SJCRH30 (cell line): ENCODE measurements at places on chromosomes 11 and 22.

DNA sequence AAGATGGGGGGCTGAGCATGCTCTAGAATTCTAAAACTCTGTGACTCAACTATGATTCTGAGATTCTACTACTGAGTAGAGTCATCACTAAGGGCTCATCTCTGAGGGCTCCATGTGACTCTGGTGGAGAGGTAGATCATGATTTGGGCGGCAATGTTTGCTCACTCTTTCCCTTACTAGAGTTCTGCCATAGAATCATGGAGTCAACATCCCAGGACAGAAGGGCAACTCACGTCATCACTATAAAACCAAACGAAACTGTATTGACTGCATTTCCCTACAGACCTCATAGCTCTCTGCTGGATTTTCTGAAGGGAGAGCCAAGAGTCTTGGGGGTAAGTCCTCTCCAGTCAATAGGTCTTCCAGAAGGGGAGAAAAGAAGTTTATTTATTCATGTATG lies at the start of gene MS4A14:
Gene MS4A14, plus strand, starts transcription at position 78 of the 400 bp plus-strand sequence. Its CDS starts 120 bp downstream, at position 198.
- no peak for DNase-seq

- DNase-seq: no peak
Observed at GRCh38 chr11:118008271-118008911, 22.2 kb downstream of the IL10RA start.

GRCh38 chr11:125625225-125625629 lies 264 bp downstream of the CHEK1 start:
- no peak for DNase-seq

- DNase-seq: no peak
Observed at GRCh38 chr11:57179681-57180080, 2.1 kb upstream of the LRRC55 start.

DNA sequence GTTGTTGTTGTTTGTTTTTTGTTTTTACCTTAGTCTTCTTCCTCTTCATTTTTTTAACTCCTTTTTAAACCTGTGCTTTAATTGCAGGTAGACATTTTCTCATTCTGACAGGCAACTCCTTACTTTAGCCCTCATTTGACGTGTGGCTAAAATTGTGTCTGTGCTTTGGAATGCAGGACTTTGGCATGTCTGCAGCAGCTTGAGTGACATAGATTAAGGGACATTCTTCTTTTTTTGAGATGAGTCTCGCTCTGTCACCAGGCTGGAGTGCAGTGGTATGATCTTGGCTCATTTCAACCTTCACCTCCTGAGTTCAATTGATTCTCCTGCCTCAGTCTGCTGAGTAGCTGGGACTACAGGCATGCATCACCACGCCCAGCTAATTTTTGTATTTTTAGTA lies 100.8 kb downstream of the FAT3 start:
- DNase-seq: no peak

- no peak for DNase-seq
Observed at GRCh38 chr11:100705447-100705846, 18.4 kb downstream of the ARHGAP42 start.

DNA sequence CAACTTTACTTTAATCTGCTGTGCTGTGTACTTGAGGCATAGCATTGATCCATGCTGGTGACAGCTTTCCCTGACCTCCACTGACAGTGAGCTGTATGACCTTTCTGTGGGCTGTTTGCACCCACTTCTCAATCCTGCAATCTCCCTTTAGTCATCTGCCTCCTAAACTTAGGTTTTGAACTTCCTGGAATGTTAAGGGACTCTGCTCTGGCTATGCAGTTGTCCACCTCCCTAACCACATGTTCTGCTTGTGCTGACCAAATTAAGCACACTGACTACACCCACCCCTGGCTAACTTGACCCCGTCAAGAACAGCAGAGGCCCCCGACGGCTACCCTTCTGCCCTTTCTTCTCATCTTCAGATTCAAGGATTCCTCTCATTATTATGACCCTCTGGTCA lies 89.1 kb upstream of the NTM start:
- no peak for DNase-seq

DNA sequence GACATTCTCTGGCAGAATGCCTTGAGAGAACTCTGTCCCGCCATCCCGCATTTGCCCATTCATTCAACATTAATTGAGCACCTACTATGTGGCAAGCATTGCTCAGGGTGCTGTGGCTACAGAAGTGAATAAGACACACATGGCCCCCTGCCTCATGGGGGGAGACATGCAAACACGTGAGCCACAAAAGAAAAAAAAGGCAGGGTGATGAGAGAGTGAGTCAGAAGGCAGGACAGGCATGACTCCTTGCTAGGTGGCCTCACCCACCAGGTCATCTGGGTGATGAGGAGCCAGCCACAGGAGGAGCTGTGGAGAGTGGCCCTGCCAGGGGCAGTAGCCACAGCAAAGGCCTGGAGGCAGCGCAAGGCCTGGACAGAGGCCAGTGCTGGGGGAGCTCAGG lies 4.9 kb downstream of the CHRM4 start:
- DNase-seq: no peak

- no peak for DNase-seq
Observed at GRCh38 chr22:23856721-23857605, 712 bp upstream of the SLC2A11 start.

- DNase-seq: no peak
Observed at GRCh38 chr11:958101-958500, 32.4 kb downstream of the AP2A2 start.

- peak; percentile 49 for DNase-seq
Observed at GRCh38 chr11:92667486-92668152, 301.8 kb upstream of the MTNR1B start.

DNA sequence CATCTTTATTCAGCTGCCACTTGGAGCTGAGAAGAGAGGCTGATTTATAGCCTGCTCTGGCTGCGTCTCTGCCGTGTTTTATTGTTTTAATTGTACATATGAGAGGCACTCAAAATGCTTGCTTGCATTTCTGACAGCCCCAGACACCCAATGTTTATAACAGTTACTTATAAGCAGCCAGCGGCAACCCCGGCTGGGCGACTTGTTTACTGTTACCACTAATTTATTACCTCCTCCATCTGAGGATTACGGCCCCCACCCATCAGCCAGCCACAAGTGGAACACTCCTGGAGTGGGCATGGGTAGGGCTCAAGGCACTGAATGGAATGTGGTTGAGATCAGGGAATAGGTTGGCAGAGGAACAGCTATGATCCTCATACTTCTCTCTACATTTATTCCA lies 61.2 kb downstream of the CLPB start:
- no peak for DNase-seq

DNA sequence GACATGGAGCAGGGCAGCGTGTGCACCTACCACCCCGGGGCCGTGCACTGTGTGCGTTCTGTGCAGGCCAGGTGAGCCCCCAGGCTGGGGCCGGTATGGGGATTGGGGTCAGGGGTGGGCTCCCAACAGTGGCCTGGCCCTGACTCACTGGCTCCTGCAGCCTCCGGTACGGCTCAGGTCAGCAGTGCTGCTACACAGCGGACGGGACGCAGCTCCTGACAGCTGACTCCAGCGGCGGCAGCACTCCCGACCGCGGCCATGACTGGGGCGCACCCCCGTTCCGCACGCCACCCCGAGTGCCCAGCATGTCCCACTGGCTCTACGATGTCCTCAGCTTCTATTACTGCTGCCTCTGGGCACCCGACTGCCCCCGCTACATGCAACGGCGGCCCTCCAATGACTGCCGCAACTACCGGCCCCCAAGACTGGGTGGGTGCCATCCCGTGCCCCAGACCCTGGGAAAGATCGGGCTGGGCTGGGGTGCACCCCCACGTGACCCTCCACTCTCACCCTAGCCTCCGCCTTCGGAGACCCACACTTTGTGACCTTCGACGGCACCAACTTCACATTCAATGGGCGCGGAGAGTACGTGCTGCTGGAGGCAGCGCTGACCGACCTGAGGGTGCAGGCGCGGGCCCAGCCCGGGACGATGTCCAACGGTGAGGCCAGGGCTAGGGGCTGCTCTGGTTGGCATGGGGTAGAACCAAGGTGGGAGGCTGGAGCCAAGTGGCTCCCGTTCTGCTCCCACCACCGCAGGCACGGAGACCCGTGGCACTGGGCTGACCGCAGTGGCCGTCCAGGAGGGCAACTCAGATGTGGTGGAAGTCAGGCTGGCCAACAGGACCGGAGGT lies 4.4 kb downstream of the SUSD2 start:
- no peak for DNase-seq

DNA sequence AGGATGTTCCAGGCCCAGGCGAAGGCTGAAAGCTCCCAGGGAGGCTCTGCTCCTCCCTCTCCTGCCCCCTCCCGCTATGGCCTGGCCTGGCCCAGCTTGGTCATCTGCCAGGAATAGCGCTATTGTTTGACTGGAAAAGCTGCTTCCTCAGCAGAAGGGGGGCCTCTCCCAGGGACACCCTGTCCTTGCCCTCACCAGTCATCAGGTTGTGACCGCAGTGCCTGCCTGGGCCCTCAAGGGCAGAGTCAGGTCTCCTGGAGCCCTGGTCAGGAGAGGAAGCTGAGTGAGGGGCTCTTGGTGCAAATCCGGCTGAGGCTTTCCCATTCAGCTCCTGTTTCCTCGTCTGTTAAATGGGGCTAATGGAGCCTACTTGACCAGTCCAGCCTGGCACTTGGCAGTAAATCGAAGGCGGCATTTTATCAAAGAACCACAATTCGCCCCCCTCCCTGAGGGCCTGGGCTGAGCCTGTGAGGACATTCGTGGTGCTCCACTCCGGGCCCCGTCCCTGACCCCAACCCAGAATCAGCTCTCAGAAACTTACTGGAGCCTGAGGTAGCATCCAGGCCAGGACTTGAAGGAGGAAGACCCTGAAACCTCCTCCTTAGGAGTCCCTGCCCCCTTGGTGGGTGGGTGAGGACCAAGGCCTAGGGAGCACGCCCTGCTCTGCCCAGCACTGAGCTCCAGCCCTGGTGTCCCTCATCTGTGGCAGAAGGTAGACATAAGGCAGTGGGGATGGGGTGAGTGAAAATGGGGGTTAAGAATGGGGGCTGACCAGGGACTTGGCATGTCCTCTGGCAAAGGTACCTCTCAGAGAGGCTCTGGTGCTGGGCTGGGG lies 2.0 kb upstream of the CASTOR1 start:
- DNase-seq: no peak

DNA sequence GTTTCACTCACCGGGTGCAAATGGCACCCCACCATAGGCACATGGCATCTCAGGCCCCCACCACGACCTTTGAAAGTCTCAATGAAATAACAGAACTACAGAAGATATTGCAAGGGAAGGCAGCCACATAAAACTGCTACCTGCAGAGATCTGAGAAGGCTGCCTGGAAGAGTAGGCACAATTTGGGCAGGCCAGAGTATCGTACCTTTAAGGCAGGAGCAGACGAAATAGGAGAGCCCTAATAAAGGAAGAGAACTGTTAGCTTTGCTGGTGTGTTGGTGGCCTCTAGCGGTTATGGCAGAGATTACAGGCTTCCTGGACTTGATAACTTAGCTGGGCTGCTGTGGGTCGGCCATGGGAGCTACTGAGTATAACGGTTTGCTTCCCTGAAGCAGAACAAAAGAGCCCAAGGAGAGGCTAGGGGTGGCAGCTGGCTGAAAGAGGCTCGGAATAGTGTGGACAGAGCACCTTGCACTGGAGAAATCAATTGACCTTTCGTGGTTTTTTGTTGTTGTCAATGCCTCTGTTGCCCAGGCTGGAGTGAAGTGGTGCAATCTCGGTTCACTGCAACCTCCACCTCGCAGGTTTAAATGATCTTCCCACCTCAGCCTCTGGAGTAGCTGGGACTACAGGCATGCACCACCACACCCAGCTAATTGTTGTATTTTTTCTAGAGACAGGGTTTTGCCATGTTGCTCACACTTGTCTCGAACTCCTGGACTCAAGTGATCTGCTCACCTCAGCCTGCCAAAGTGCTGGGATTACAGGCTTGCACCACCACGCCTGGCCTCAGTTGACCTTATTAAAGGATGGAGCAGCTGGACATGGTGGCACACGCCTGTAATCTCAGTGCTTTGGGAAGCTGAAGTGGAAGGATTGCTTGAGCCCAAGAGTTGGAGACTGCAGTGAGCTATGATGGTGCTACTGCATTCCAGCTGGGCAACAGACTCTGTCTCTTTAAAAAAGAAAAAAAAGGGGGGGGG lies 4.8 kb downstream of the SDF2L1 start:
- DNase-seq: peak; percentile 93

DNA sequence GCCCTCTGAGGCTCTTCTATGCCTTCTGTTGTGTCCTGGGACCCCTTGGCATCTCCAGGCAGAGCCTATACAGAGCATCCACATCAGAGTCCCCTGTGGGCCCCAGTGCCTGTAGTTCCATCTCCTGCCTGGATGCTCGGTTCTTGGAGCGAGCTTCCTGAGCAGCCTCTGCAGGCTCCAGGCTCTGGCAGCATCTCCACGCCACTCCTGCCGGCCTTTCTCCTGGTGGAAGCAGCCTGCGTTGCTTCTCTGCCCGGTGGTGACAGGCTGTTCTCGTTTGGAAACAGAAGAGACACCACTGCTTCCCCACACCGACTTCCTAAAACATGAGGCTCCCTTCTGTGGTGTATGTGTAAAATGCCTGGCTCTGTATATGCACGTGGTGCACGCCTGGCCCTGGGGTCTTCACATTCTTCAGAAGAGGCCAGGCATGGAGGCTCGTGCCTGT lies 52.8 kb downstream of the BCR start:
- DNase-seq: peak; percentile 60

- no peak for DNase-seq
Observed at GRCh38 chr22:17281440-17281841, 62.2 kb upstream of the ADA2 start.

DNA sequence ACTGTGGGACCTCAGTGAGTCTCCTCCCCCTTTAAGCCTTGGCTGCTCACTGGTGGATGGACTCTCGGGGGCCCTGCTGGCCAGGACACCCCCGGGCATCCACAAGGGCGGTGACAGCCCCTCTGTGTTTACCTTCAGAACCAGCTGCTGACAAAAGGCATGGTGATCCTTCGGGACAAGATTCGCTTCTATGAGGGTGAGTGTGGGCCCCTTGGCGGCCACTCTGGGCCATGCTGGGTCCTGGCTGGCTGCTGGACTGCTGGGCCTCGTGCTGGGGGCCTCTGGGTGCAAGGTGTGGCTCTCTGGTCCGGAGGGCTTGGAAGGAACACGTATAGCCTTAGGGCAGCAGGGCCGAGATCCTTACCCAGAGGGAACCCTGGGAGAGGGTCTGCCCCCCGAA lies 24.4 kb downstream of the PRR5 start:
- no peak for DNase-seq

DNA sequence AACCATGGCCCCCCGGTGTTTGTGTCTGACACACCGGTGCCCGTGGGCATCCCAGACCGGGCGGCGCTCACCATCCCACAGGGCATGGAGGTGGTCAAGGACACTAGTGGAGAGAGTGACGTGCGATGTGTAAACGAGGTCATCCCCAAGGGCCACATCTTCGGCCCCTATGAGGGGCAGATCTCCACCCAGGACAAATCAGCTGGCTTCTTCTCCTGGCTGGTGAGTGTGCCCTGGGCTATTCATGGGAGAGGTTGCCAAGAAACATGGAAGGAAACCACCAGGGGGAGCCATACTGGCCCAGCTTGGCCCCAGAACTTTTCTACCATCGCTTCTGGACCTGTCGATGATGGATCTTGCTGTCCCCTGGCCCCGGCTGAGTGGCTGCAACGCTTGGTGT lies 36.5 kb downstream of the PRDM11 start:
- DNase-seq: peak; percentile 53

- DNase-seq: peak; percentile 24
Observed at GRCh38 chr11:116513894-116514293, 258.9 kb downstream of the BUD13 start.
